ENCODE measurements at places on chromosomes 13 and 19. TPM values are rescaled to one million over a fixed set of nuclear protein-coding genes. Genes with fewer than 3 reads are reported as not detected.

The KLC3 gene
- total RNA-seq, result 8.0 TPM

DNA sequence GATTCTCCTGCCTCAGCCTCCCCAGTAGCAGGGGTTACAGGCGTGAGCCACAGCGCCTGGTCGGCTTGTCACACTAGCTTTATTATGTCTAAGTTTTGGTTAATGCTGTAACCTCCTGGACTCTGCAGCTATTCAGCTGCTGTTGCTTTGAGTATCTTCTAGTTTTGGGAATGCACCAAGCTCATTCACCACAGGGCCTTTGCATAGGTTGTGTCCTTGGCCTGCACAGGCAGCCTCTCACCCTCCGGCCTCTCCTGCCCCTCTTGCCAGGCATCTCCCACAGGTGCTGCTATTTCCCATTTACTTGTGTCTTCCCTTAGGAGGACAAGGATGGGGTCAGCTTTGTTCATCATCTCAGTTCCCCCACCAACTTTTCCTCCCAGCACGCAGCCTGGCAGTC is 2.4 kb upstream of the CCDC9 start:
- no peak for DNase-seq

DNA sequence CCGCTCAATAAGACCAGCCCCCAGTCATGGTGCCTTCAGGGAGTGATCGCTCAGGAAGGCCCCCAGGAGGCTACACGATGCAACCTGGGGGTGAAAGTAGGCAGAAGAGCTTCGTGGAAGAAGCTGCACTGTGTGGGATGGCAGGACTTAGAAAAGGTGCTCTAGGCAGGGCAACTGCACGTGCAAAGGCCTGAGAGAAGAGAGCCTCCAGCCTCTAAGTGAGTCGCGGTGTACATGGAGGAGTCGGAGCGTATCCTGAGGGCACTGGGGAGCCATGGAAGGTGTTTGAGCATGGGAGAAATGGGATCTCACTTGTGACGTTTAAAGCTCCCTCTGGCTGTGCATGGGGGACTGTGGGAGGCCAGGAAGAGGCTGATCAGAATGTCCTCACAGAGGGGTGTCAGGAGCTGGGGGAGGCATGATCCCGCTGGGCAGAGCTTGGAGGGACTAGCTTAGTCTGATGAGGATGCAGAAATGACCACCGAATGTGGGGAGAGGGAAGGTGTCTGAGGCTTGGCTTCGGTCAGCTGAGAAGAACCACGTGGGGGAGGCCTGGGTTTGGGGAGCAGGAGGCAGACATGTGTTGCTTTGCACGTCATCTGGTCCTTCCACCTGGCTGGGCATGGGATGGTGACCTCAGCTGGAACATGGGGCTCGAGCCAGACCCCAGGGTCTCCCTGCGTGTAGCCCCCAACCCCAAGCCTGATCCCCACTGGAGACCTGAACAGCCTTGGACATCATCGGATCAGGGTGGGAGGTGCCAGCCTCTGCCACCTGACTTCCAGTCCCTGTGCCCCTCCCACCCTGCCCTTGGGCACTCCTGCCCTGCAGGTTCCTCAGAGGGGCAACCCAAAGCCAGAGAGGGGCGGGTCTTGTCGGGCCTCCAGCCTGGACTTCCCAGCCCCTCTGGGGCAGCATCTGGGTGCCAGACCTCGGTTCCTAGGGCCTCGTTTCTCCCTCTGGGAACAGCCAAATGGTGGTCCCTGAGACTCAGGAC is 1.1 kb downstream of the APC2 start:
- no peak for DNase-seq

The ZNF418 gene
- 21.0 TPM for total RNA-seq

The PIK3R2 gene
- 90.4 TPM for total RNA-seq

Measured in mesothelial cell of epicardium (in vitro differentiated cells).